Tongue (tissue), 3 donors: ENCODE measurements at places on chromosomes 2 and 18.

GRCh38 chr18:30999887-31000628, 42.5 kb downstream of the DSC3 start:
- DNase-seq = no peak

GRCh38 chr18:172361-172760, 14.0 kb downstream of the USP14 start:
- no peak for DNase-seq

DNA sequence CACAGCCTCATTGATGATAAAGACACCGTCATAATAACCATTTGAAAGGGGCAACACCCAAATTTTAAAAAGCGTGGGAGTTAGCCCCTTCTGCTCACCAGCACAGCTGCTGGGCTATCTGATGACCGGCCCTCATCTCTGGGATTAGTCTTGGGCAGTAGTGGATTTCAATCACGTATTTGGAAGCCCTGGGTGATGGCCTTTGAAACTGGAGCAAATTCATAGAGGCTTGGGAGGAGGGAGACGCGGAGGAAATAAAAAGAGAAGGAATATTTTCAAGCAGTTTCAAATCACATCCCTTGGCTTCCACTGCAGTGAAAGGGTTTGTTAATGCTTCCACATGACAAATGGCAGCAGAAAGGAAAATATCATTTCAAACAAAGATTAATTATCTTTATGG, 357.8 kb downstream of the ZNF516 start:
- peak; percentile 83 for DNase-seq

- peak; percentile 45 for DNase-seq
Observed at GRCh38 chr18:45359275-45360009, 255.8 kb upstream of the SLC14A2 start.

DNA sequence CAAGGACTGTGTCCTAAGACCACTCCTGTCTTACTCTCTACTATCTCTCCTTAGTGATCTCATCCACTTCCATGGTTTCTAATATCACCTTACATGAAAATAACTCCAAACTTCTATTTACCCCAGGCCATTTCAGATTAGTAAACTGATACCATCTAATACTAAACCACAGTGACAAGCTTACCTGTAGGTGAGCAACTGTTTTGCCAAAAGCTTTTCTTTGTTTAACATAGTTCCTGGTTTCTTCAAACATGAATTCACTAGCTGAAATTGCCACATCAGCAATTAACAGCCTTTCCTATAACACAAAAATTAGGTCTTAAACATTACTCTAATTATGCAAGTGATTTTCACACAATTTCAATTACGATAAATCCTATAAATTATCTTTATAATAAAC, 22.1 kb downstream of the ACADL start:
- DNase-seq = no peak

DNA sequence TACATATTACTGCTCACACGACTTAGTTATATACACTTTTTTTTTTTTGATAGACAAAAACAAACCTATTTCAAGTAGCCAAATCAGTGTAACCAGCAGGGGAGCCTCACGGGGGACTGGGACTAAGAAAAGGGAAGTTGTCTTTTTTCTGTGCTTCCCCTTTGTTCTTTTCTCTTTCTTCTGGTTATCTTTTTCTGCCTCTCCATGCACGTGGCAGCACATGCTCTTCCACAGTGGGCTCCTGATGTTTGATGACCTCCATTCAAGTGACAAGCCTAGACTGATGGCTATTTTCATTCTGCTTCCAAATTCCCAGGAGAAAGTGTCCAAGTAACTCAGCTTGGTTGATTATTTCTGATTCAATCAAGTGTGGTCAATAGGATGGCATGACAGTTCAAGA, 98.2 kb upstream of the STK39 start:
- DNase-seq = no peak

DNA sequence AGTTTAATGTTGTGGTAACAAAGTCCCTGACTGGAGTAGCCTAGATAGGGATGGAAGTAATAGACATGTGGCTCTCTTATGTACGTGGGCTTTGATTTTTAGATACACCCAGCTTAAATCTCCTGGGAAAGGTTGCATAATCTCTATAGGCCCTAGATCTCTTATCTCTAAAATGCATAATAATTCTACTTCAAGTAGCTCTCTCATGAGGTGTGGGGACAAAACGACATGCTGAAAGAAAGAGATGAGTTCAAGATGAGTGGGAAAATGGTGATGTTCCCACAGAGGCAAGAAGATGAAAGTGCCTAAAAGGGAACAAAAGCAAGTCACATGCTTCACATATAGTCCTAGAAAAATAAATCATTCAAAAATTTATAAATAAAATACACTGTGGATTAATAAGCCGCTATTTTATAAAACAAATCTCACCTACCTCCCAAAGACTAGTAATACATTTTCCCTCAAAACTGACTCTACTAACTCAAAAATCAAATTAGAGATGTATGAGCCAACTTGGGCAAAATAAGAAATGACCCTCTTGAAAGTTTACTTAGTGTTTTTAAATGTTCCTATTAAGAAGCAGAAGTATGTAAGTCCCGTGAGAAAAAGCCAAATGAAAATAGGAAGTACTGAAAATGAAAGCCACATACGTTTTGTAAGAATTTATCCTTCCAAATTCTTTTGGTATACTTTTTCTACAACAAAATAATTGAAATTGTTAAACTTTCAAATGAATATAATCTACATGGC, 148.2 kb upstream of the ITGA4 start:
- no peak for DNase-seq

DNA sequence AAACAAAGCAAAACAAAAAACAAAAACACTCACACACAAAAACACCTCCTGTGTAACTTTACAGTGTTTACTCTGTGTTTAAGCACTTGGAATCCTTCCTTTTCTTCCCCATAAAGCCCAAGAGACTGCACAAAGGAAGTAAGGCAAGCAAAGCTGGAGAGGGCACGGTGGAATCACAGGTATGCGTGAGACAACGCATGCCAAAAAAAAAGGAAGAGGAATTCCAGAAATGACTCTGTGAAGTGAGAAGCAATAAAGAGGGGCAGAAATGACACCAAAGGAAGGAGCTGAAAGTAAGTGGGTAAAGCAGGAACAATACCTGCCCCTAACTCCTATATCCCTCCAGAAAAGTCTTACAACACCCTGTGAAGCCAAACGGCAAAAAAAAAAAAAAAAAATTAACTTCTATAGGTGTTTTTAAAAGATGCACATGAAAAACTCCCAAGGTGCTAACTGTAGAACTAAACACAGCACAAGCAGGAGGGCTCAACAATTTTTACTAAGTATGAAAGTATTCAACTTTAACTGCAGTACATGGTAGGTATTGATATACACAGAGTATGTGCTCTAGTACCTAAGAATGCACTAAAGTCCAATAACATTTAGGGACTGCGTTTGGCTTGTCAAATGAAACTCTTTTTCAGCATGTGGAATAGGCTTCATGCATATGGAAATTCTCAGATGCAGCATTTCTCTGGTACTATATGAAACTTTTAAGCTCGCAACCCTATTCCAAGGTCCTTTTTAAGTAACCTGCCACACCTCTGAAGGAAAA, 9.1 kb downstream of the RND3 start:
- DNase-seq = no peak

DNA sequence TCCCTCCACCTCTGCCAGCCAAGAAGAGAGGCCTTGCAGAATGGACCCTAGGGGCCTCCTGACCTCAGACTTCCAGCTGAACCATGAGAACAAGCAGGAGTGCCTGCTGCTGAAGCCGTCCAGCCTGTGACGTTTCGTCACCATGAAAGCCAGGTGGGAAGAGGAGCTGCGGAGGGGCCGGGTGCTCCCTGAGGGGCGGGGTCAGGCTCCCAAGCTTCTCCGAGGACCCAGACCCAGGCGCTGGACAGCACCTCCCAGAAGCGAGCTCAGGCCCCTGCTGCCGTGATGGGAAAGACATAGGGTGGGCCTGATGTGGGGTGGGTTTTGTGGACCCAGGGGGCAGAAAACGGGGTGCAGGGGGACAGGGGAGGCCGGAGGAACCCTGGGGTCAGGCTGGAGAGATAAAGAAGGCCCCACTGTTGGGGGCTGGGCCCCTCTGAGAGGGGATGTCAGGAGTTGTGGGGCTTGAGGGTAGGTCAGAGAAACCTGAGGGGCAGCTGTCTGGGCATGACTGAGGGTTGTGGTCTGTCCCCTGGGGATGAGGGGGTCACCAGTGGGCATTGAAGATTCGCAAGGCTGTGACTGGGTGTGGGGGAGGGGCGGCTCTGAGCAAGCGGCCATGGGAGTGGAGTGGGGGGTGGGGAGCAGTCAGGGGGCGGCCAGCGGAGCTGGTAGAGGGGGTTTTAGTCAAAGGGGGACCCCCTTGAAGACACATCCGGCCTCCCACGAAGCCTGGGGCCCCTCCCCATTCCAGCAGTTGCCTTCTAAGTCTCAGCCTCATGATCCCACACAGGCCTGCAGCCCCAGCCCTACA, 73.4 kb upstream of the ODC1 start:
- DNase-seq = no peak

GRCh38 chr2:67829470-67829869, 233.3 kb downstream of the C1D start:
- no peak for DNase-seq

DNA sequence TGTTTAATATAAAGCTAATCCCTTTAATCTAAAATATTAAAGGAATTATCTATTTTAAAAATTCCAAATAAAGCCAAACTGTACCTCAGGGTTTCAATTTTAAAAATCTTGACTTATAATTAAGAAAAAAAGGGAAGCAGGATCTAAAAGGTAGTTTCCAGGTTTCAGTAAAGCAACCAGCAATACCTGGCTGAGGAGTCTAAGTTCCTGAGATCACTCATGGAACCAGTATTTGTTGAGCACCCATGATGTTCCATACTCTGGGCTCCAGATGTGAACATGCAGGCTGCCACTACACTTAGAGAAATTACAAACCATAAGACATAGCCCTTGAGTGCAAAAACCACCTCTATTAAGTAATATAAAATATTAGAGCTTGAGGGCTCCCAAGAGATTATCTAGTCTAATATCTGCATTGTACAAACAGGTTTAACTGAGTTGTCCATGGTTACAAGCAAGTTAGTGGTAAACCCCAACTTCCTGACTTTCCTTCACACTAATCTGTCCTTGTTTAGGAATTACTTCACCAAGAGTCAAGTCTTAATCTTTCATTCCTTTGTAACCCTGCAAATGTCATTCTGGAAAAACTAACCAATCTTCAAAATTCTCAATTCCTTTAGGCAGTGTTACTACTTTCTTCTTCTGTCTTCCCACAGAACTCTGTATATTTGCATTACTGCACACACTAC, 49.2 kb downstream of the CLASP1 start:
- DNase-seq = no peak

- no peak for DNase-seq
Observed at GRCh38 chr2:33158482-33159003, 211.8 kb downstream of the LTBP1 start.

- DNase-seq = peak; percentile 33
Observed at GRCh38 chr2:58535182-58535581, 294.1 kb upstream of the FANCL start.

GRCh38 chr2:217179854-217180253, 320.0 kb upstream of the TNP1 start:
- DNase-seq = no peak

- DNase-seq = no peak
Observed at GRCh38 chr18:74546751-74547530, 12.6 kb downstream of the CNDP1 start.

DNA sequence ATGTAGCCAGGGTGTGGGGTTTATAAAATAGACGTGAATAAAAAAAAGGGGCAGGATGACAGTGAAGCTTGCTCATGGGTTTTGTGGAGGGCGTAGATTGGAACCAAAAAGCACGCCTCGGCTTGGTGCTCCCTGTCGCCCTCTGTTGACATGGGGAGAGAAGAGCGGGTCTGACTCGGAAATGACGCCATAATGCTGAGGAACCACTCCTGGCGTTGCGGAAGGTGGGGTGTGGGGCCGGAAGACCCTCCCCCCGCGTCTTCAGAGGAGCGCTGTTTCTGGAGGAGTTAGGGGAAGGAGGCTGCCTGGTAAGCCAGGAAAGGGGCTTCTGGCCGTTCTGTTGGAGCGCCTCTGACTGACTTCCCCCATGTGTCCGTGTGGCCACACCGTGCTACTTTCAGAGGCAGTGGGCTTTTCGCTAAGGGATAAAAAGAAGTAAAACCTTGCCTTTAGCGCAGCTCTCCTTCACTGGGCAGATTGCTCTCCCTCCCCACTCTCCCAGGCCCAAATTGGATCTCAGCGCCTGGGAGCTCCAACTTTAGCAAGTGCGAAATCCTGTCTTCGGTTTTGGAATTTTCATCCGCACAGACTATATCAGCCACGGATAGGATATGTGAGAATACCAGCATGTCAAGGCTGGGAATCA, 42.8 kb downstream of the PLEKHA3 start:
- peak; percentile 93 for DNase-seq

DNA sequence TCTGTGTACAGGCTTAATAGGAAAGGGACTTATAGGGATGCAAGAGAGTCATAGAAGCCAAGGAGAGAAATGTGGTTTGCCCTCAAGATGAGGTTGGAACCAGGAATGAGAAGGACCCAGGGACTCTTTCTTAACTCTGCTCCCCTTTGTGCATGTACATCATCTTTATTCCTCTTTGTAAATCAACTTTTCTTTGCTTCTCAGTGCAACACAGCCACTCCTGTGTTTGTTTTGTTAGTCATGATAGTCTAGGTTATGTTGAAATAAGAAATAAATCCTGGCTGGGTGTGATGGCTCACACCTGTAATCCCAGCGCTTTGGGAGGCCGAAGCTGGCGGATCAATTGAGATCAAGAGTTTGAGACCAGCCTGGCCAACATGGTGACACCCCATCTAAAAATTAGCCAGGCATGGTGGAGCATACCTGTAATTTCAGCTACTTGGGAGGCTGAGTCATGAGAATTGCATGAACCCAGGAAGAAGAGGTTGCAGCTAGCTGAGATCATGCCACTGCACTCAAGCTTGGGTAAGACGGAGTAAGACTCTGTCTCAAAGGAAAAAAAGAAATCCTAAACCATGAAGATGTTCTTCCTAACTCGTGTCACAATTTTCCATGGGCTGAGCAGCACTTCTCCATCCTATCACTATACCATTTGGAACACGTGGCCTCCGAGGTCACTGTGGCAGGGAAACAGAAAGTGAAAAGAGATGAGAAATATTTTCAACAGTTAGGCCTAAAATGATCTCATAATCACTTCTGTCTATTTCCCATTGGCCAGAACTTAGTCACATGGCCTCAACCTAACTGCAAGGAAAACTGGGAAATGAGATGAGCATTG, 73.0 kb upstream of the TMEM17 start:
- no peak for DNase-seq

DNA sequence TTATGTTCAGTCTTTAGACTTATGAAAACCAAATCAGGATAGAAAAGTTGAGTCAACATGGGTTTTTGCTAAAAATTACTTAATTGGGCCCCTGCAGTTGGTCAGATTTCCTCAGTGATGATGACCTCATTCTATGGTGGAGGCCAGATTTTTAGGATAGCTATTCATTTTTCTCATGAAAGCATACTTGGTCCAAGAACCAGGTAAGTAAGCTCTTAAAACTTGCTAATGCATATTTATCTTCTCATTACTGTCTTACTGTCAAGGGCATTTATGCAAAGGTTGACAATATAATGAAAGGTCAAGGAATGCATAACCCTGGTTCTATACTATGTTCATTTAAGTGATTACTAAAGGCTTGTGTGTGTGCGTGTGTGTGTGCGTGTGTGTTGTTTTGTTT, 650.6 kb downstream of the SATB2 start:
- DNase-seq = no peak
